ENCODE measurements at places on chromosomes 2 and 18.

- DNase-seq: no peak
Measured at GRCh38 chr2:23708771-23709170, 218.2 kb downstream of the ATAD2B start.

GRCh38 chr2:60053791-60054190 is 499.7 kb downstream of the BCL11A start:
- DNase-seq: no peak

- no peak for DNase-seq
Measured at GRCh38 chr18:34807106-34807796, 97.2 kb downstream of the DTNA start.

- DNase-seq: no peak
Measured at GRCh38 chr2:45013229-45014015, 4.2 kb upstream of the SIX2 start.

GRCh38 chr18:45212181-45213039 is 402.9 kb upstream of the SLC14A2 start:
- peak; percentile 96 for DNase-seq

DNA sequence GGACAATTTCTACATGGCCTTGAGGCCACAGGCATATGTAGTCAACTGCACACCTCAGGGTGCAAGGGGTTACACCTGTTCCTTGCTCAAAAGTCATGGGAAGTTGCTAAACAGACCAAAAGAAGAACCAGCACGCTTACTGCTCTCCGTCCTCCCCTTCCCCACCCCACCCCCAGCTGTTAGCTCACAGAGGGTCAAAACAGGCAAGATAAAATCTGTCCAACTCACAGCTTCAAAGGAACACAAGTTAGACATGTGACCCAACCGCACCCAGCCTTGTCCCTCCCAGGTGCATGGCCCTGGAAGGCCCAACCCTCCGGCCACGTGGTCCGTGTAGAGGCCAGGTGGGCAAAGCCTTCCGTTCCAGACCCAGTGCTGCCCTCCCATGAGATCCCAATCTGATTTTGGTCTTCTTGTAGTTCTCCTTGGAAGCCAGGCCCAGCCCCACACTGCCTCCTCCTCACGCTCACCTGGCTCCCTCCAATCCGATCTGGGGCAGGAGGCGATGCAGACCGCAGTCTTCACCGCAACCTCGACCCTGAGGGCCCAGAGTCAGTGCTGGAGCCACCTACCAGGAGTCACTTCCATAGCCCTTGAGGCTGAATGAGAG is 14.5 kb upstream of the ASPRV1 start:
- no peak for DNase-seq

GRCh38 chr2:19751631-19752030 is 150.2 kb downstream of the TTC32 start:
- DNase-seq: no peak

DNA sequence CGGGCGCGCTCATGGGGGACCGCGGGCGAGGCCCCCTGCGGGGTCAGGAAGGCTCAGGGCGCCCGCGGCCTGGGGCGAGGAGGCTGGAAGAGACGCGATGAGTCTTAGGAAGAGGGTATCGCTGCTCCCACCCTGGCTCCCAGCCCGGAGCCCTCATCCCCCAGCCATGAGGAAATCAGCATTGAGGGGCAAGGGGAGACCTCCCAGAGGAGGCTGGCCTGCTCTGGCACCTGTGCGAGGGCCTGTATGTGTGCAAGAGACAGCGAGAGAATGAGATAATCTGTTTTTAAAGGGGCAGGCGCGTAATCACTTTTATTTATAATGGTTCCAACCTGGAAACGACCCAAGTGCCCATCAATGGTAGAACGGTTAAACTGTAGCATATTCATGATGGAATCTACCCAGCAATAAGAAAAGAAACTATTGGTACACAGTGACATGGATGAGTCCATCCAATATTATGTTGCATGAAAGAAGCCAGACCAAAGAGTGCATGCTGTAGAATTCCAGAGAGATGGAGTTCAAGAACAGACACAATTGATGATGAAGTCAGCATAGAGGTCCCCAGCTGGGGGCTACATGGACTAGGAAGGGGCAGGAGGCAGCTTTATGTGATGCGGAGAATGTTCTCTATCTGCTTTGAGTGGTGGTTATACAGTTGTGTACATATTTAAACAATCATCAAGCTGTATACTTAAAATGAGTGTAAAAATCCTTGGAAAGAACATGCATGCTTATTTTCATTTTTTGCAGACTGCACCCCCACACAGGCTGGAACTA is 14.4 kb downstream of the FBXO41 start:
- no peak for DNase-seq

- peak; percentile 3 for DNase-seq
Measured at GRCh38 chr18:6543330-6543908, 128.7 kb upstream of the L3MBTL4 start.

GRCh38 chr18:13308369-13308768 is 89.8 kb downstream of the LDLRAD4 start:
- DNase-seq: no peak

GRCh38 chr2:177466337-177467195 is 74.0 kb downstream of the AGPS start:
- DNase-seq: no peak

- no peak for DNase-seq
Measured at GRCh38 chr18:29652797-29653196, 1389.7 kb downstream of the DSC3 start.

DNA sequence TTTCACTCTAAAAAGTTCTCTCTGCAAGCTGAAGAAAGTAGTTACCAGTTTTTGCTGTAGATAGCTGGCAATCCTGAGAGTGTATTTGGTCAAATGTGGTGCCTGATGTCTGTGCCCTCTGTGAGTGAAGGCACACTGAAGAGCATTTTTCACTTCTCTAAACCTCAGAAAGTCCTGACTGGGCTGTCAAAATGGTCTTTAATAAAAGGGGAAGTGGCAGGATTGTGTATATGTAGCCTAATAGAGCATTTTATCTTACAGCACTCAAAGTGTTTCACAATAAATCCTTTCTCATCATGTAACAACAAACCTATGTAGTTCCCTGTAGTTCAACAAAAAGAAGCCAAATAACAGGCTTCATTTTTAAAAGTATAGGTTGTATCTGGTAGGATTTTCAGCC is 1552.3 kb upstream of the SLC39A10 start:
- peak; percentile 84 for DNase-seq

DNA sequence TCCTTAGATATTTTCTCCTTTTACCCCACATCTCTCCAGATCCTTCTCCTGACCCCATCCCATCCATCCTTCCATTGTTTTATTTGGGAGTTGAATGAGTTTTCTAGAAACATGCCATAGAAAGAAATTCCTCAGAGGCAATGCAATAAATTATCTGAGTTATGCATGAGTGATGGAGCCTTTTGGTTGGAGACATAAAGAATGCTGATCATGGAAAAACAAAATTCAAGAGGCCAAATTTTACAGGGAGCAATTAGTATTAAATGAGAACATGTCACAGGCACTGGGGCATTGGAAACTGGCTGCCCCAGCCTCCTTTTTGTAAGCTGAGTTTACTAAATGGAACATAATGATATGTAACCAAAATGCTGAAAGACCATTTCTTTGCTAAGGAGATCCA is 74.2 kb upstream of the LCLAT1 start:
- no peak for DNase-seq

- no peak for DNase-seq
Measured at GRCh38 chr2:221851531-221852045, 279.5 kb upstream of the EPHA4 start.

DNA sequence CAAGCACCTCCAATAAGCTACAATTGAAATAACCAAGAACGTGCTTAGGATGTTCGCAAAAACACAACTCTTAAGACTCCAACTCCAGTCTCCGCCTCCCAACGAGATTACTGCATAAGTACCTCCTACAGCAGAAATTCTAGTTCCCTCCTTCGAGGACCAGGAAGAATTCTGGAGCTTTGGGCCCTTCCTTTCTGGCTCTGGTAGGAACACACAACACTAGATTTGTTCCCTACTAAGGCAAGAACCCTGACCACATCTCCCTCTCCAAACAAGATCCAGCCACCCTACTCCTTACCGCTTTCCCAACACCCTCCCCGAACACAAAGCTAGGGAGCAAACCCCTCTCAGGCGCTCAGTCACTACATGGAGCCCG is 721 bp downstream of the ADAM17 start:
- peak; percentile 90 for DNase-seq

- DNase-seq: no peak
Measured at GRCh38 chr2:10007921-10008808, 35.2 kb upstream of the KLF11 start.

DNA sequence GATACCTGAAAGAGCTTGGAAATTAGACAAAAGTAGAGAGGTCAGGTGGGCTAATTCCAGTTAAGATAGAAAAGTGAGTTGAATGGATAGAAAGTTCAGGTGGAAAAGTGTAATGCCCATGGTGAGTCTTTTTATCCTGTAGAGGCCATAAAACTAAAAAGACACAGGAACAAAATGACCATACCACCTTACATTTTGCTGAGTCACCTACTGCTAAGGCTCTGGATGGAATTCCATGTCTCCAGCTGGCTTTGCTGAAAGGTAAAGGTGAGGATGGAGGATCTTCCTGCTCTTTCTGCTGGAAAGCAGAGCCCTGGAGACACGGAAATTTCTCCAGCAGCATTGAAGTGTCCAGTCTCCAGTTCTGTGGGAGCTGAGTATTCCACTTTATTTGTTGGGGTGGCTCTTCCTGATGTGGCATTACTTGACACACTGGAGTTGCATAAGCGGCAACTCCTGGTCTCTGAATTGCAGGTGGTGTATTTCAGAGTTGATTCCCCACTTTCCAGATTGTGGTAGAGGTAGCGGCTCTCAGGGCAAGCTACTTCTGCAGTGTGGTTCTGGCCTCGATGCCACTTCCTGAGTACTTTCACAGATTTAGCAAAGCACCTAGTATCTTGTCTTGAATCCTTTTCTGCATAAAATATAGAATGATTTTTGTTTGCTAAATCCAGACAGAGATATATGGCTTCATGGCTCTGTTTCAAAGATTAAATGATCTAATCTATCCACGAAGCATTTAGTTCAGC is 10.7 kb downstream of the IL1RL2 start:
- no peak for DNase-seq

- DNase-seq: no peak
Measured at GRCh38 chr2:119484834-119485233, 39.4 kb downstream of the SCTR start.

DNA sequence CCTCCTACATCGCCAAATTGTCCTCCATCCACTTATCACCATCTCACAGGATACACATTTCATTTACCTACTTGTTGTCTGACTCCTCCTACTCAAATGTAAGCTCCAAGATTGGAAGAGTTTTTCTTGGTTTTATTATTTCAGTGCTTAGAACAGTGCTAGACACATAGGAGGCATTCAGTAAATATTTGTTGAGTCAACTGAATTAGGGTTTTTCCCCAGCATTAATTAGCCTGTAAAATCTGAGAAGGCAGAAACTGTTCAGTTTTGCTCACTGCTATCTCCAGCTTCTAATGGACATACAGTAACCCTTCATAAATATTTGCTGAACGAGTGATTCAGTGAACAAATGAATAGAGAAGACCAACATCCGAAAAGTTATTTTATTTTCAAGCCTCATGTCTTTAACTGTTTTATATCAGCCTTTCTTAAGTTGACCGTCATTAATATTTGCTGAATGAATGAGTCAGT is 800 bp downstream of the TTC21B start:
- no peak for DNase-seq

GRCh38 chr2:139033300-139033699 is 253.1 kb upstream of the NXPH2 start:
- DNase-seq: no peak

DNA sequence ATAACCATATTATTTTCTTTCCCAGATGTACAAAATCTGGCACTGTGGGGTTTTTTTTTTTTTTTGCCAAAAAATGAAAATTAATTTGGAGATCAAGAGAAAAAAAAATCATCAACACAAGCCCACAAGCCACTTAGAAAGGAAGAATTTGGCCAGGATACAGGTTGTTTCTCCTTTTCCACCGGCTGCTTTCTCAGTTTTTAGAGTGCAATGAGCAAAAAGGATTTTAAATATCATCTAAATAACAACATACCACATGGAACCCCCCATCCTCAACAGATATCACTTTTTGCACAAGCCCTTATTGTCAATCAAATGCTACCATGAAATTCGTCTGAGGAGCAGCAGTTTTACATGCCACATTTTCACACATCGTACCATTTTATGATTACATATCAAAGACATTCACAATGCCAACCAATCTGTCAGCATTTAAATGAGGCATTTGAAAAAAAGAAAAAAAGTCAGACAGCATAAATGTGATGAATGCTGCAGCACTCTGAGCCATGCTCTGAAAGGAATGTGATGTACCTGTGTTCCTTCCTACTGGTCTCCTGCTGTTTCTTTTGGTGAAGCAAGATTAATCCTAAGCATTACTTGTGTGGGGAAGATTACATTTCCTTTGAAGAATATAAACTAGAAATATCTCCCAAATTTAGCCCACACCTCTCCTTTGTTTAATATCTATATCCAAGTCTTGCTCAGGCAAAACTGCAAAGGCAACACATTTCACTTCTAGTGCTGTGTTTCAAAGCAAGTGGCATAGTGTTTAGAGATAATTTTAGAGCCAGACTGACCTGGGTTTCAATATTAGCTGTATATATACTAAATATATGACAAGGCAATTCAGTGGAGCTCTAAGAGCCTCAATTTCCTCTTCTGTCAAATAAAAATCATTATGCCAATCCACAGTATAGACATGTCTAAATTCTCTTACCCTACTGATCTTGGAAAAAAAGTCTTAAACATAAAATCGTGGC is 391.3 kb downstream of the CMPK2 start:
- DNase-seq: no peak

GRCh38 chr2:85953476-85953875 is 64.7 kb upstream of the ST3GAL5 start:
- DNase-seq: no peak

GRCh38 chr2:222876947-222877346 is 16.1 kb downstream of the ACSL3 start:
- no peak for DNase-seq

DNA sequence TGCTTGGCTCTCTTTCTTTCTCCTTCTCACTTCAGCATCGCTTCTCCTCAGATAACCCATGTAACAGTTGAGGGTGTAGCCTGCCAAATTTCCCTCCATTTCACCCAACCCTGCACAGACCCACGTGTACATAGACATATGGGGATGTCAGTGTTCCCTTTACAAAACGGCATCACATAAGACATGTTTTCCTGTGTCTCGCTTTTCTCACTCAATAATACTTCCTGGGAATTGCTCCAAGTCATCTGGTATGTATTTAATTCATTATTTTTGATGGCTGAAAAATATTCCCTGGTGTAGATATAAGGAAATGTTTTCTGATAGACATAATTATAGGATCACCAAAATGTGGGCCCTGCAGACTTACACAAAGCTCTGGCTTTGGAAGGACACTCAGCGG is 176.8 kb downstream of the LOXHD1 start:
- no peak for DNase-seq

All from inflammatory macrophage treated with lipopolysaccharide for 1 hour (primary cell).